Liver (tissue), 10 donors: ENCODE measurements at places on chromosomes 16 and 17. TPM values are rescaled to one million over a fixed set of nuclear protein-coding genes. Genes with fewer than 3 reads are reported as not detected.

The PIK3R5 gene
- total RNA-seq = 2.9 TPM

DNA sequence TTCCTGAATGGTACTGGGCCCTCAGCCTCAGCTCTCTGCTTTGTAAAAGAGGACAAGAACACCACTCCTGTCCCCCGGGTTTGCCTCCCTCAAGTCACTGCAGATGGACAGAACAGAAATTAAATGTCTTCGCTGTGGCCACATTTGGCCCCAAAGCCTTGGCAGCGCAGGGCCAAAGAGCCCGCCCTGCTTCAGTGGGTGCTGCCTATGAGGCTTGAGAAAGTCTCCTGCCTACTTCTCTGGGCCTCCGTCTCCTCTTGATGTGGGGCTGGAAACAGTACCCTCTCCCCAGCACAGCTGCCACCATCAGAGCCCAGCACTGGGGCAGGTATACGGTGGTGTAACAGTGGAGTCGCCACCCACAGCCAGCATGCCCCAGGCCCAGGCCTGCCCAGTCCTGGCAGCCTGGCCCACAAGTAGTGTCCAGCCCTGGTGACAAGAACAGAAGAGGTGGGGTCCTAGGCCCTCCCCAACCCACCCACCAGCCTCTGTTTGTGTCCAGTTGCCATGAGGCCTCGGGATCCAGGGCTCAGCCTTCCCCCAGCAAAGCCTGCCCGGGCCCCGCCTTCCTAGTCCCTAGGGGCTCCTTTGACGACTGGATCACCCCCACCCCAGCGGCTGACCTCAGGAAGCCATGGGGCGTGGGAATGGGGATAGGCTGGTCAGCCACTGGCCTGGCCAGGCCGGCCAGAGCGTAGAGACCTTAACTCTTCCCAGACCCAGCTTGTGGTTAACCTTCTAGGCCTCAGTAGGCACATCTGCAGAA, 3.9 kb upstream of the TPPP3 start:
- DNase-seq = no peak
- H3K4me1 ChIP-seq = peaks cover 3% of the 10 kb centered on the region
- peaks cover 3% of the 10 kb centered on the region for H3K27me3 ChIP-seq
- H3K4me3 ChIP-seq = no peak overlapping the region

DNA sequence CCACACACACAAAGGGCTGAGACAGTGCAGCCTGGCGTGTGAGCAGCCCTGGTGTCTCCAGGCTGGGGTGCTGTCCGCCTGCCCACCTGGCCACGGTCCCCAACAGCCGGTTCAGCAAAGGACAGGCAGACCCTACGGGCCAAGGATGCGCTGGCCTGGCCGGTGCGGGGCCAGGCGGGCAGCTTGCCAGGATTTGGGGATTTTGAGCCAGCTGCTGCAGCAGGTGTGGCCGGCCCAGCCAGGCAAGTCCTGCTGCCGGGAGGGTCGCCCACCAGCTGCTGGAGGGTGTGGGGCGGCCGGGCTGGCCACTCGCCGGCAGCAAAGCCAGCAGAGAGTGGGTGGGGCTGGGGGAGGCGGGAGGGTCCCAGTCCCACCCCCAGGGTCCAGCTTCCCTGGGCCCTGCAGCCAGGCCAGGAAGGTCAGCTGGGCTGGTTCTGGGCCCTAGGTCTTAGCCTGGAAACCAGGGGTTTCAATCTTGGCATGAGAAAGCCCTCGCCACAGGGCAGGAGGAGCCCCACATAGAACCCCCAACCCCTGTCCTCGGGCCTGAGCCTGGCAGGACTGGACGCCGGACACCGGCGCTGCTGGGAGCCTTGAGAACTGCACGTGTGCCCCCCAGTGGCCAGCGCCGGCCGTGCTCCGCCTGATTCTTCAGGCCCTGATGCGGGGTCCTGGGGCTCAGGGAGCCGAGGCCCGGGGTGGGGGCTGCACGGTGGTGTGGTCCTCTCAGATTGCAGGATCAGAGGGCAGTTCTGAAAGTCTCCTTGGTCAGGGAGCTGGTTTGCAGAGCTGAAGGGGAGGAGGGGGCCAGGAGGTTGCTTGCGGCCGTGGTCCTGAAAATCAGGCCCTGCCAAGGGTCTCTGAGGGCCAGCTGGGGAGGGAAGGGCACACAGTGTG, 17.6 kb upstream of the SSTR5 start:
- H3K27me3 ChIP-seq = no peaks in the 10 kb centered on the region
- no peak overlapping the region for H3K27ac ChIP-seq
- H3K4me3 ChIP-seq = no peak overlapping the region
- no peaks in the 10 kb centered on the region for H3K4me1 ChIP-seq
- H3K36me3 ChIP-seq = no peaks in the 10 kb centered on the region

The RIPOR1 gene
- total RNA-seq = 16.8 TPM

The KRTAP9-7 gene
- not detected for total RNA-seq

DNA sequence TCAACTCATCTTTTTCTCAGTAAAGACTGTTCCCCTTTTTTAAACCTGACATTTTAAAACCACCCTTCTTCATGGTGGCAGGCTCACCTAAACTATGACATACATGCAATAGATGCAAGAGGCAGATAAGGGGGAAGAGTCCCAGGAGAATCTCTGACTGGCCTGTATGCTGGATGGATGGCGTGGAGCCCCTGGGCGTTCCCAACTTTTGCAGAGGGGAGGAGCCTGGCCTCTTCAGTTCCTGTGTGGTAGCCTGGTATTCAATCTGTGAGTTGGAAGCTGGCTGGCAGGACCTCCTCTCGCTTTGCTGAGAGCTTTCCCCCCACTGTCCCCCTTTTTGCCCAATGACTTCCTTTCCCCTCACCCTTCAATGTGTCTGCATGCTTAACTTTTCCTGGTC, 217.6 kb upstream of the CA10 start:
- no peaks in the 10 kb centered on the region for H3K4me1 ChIP-seq
- no peak overlapping the region for H3K27ac ChIP-seq
- no peak for DNase-seq
- no peaks in the 10 kb centered on the region for H3K36me3 ChIP-seq

- no peaks in the 10 kb centered on the region for H3K4me1 ChIP-seq
- no peak overlapping the region for H3K27ac ChIP-seq
- no peak overlapping the region for H3K4me3 ChIP-seq
- H3K27me3 ChIP-seq = no peaks in the 10 kb centered on the region
- no peaks in the 10 kb centered on the region for H3K36me3 ChIP-seq
Measured at GRCh38 chr17:71208111-71208704, 912.6 kb upstream of the SOX9 start.

The TERB1 gene
- total RNA-seq = 0.08 TPM

- no peak overlapping the region for H3K4me3 ChIP-seq
- DNase-seq = no peak
- H3K27ac ChIP-seq = no peak overlapping the region
- peaks cover 8% of the 10 kb centered on the region for H3K4me1 ChIP-seq
Measured at GRCh38 chr17:75752802-75753513, 12.0 kb downstream of the GALK1 start.

DNA sequence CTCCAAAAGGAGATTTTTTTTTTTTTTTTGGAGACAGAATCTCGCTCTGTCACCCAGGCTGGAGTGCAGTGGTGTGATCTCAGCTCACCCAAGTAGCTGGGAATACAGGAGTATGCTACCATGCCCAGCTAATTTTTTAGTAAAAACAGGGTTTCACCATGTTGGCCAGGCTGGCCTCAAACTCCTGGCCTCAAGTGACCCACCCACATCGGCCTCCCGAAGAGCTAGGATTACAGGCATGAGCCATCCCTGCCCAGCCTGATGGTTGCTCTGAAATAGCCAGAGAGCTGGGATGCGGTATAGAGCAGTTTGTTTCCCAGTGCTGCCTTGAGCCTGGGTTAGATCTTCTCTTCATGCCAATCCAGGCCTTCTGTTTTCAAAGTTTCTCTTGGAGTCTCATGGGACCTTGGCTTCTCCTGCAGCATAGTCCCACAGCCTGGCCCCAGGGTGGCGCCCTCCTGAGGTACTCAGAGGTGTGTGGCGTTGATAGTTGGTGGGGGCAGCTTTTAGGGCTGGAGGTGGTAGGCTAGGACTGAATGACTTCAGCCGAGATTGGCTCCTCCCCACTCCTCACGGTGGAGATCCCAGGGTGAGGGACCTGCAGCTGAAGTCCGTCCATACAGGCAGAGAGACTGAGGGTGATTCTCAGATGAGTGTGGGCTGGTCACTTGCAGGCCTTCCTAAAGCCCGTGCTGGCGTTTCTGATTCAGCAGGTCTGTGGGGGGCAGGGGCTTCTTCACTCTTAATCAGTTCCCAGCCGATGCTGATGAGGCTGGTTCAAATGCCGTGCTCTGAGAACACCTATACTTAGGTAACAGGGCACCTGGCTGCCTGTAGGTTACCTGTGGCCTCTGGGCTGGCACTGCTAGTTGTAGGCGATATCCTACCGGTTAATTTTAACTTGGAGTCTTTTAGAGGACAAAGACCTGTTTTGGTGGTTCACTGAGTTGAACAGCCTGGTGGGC, 52.0 kb downstream of the TNFRSF13B start:
- peaks cover 3% of the 10 kb centered on the region for H3K4me1 ChIP-seq
- DNase-seq = no peak
- no peaks in the 10 kb centered on the region for H3K36me3 ChIP-seq
- H3K27me3 ChIP-seq = no peaks in the 10 kb centered on the region
- no peak overlapping the region for H3K4me3 ChIP-seq

GRCh38 chr16:28298511-28298878, 6.2 kb downstream of the SBK1 start:
- no peaks in the 10 kb centered on the region for H3K36me3 ChIP-seq
- no peak overlapping the region for H3K4me3 ChIP-seq
- H3K27ac ChIP-seq = no peak overlapping the region
- DNase-seq = no peak

DNA sequence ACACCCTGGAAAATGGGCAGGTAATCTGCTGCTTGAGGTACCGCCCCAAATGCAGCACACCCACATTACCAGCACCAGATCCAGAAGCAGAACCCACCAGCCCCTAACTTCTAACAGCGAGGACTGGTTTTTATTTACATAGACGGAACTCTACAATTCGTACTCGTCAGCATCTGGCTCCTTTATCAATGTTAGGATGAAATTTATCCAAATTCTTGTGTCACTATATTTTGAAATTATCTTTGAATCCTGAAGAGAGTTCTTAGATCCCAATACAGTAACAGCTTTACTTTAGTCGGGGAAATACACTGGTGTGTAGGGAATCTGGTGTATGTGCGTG, 332 bp upstream of the ALG1 start:
- peak overlapping the region; percentile 75 for H3K4me3 ChIP-seq
- H3K4me1 ChIP-seq = peaks cover 1% of the 10 kb centered on the region
- peak overlapping the region; percentile 78 for H3K27ac ChIP-seq

- H3K27me3 ChIP-seq = no peaks in the 10 kb centered on the region
- H3K4me1 ChIP-seq = no peaks in the 10 kb centered on the region
- no peaks in the 10 kb centered on the region for H3K36me3 ChIP-seq
- H3K4me3 ChIP-seq = no peak overlapping the region
- DNase-seq = no peak
- H3K27ac ChIP-seq = no peak overlapping the region
Measured at GRCh38 chr16:71524566-71525553, 1.4 kb upstream of the CHST4 start.

GRCh38 chr16:72846594-72846993, 201.3 kb downstream of the ZFHX3 start:
- DNase-seq = no peak
- H3K36me3 ChIP-seq = no peaks in the 10 kb centered on the region
- H3K27me3 ChIP-seq = no peaks in the 10 kb centered on the region
- peaks cover 20% of the 10 kb centered on the region for H3K4me1 ChIP-seq

- H3K4me1 ChIP-seq = peaks cover 6% of the 10 kb centered on the region
- no peak for DNase-seq
- no peaks in the 10 kb centered on the region for H3K27me3 ChIP-seq
- no peak overlapping the region for H3K4me3 ChIP-seq
- H3K36me3 ChIP-seq = peaks cover 20% of the 10 kb centered on the region
Measured at GRCh38 chr16:30358577-30358936, 3.4 kb upstream of the CD2BP2 start.

The CETP gene
- 3.3 TPM for total RNA-seq

GRCh38 chr17:19647697-19648474, 665 bp upstream of the ALDH3A2 start:
- peak; percentile 58 for DNase-seq
- peaks cover 10% of the 10 kb centered on the region for H3K4me1 ChIP-seq
- no peaks in the 10 kb centered on the region for H3K27me3 ChIP-seq
- no peaks in the 10 kb centered on the region for H3K36me3 ChIP-seq
- H3K4me3 ChIP-seq = peak overlapping the region; percentile 77

GRCh38 chr16:716200-716568, 1.3 kb downstream of the METRN start:
- peak; percentile 69 for DNase-seq
- no peaks in the 10 kb centered on the region for H3K36me3 ChIP-seq
- peaks cover 36% of the 10 kb centered on the region for H3K4me1 ChIP-seq
- H3K27ac ChIP-seq = no peak overlapping the region
- H3K4me3 ChIP-seq = peak overlapping the region; percentile 74
- H3K27me3 ChIP-seq = no peaks in the 10 kb centered on the region

The DNASE1L2 gene
- 0.37 TPM for total RNA-seq

The P2RX5 gene
- total RNA-seq = 1.2 TPM

The PPM1D gene
- total RNA-seq = 8.7 TPM

DNA sequence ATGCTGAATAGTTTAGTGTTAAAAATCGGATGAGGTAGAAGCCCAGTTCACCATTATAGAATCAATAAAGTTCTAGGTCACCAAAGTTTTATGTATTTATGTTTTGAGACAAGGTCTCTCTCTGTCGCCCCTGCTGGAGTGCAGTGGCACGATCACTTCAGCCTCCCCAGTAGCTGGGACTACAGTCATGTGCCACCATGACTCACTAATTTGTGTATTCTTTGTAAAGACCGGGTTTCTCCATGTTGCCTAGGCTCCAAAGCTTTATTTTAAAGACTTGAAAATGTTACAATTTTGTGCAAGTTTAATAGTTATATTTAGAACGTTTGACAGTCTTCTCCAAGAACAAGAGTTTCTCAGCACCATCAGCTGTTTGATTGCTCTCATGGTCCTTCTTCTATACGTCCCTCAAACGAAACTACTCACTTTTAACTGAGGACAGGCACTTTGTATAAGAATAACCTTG, 32.1 kb downstream of the NDE1 start:
- no peak overlapping the region for H3K4me3 ChIP-seq
- H3K27me3 ChIP-seq = no peaks in the 10 kb centered on the region
- DNase-seq = no peak
- H3K36me3 ChIP-seq = peaks cover 6% of the 10 kb centered on the region
- H3K4me1 ChIP-seq = no peaks in the 10 kb centered on the region

GRCh38 chr17:19540706-19541370, 7.2 kb downstream of the SLC47A1 start:
- no peaks in the 10 kb centered on the region for H3K27me3 ChIP-seq
- DNase-seq = no peak
- H3K36me3 ChIP-seq = no peaks in the 10 kb centered on the region
- H3K4me1 ChIP-seq = peaks cover 77% of the 10 kb centered on the region

GRCh38 chr17:18859256-18859655, 1.3 kb downstream of the PRPSAP2 start:
- no peak overlapping the region for H3K27ac ChIP-seq
- no peaks in the 10 kb centered on the region for H3K27me3 ChIP-seq
- H3K36me3 ChIP-seq = no peaks in the 10 kb centered on the region
- no peak overlapping the region for H3K4me3 ChIP-seq
- H3K4me1 ChIP-seq = peaks cover 12% of the 10 kb centered on the region

The KIFC3 gene
- 22.2 TPM for total RNA-seq

The MRM3 gene
- 16.9 TPM for total RNA-seq
